ENCODE measurements at places on chromosomes 7 and 10.

GRCh38 chr10:70722820-70723424 is 50.6 kb downstream of the ADAMTS14 start:
- peak; percentile 78 for DNase-seq

DNA sequence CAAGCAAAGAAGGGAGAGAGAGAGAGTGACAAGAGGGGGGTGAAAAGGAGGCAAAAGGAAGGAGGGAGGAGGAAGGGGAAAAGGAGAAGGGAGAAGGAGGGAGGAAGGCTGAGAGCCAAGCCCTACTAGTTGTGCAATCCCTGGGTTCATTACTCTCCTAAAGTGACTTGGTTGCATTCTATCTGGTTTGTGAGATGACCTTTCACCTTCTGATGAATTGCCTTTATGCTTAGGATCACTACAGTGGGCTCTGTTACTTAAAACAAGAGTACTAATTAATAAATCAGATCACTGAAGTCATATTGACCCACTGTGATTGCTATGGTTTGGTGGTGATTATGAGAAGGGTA is 144.9 kb downstream of the KIF20B start:
- no peak for DNase-seq

GRCh38 chr7:130877236-130877990 is 143.4 kb upstream of the KLF14 start:
- no peak for DNase-seq

DNA sequence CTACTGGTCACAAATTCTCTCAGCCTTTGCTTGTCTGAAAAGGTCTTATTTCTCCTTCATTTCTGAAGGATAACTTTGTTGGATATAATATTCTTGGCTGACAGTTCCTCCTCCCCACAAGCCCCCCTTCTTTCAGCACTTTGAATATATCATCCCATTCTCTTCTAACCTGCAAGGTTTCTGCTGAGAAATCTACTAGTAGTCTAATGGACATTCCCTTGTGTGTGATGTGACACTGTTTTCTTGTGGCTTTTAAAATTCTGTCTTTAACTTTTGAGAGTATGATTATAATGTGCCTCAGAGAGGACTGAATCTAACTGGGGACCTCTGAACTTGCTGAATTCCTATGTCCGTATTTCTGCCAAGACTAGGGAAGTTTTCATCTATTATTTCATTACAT is 104.3 kb downstream of the RSU1 start:
- no peak for DNase-seq

DNA sequence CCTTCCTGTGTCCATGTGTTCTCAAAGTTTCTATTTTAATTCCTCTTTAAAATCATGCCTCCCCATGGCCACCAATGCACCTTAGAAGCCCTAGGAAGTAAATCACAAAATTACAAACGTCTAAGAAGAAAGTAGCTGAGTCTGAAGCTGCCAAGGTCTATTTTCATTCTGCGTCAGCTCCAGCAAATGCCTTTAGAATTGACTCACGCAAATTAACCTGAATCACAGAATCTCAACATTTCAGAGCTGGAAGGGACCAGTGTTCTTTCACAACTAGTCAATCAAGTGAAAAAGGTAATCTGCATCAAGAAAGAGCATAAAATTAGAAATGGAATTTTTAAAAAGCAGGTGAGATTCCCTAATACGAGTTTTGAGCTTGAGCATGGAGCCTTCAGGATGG is 1017.6 kb downstream of the SORCS3 start:
- DNase-seq = peak; percentile 12

DNA sequence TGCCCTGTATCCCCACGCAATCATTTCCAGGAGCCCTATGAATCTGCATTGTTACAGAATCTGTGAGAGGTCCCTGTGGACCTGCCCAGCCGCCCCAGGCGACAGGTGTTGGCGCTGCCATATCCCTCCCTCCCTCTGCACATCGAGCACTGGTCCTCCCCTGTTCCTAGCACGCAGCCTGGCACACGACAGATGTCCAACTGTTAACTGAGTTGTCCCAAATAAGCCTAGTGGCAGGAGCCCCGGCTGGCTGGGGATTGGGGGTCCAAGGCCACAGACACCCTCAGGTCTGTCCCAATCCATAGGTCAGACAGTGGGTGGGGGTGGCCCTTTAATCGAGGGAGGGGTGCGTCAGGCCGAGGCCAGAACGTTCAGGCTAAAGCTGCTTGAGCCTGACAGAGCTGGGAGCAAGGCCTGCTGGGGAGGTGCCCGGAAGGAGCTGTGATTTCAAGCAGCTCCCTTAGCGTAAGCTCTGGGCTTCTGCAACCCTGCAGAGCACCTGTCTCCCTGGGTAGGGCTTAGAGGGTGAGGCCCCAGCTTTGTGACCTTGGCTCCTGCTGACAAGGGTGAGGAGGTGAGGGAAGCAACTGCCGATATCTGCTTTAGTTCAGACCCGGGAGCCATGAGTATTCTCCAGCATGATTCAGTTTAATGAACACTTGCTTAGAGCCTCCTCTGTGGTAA is 40.1 kb downstream of the ADRA2A start:
- no peak for DNase-seq

GRCh38 chr7:114856625-114857024 is 65.3 kb upstream of the MDFIC start:
- no peak for DNase-seq

GRCh38 chr10:46559231-46559671 is 2.8 kb upstream of the GPRIN2 start:
- no peak for DNase-seq

DNA sequence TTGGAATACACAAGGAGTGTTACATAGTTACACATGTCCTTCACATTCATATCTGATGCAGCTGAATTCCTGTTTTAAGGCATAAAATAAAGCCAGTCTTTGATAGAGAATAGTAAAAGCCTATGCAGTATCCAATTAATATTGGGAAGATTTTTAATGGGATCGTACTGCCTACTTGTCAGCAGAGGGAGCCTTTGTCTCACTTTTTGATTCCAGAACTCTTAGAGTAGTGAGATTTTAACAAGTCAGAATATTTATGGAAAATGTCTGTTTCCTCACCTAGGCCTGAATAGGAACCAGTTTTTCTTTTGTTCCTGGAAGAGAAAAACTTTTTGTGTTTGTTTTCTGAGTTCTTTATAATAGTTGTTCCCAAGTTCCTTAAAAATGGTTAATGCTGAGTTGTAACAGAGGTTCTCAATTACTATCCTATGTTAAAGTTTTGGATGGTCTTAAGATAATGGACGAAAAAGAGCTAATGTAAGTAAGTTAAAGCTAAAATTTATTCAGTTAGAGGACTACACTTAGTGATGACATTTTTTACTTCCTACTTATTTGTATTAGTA is 114.0 kb downstream of the BBS9 start:
- peak; percentile 56 for DNase-seq

All from M059J (cell line).